Epithelial cell of proximal tubule (primary cell): ENCODE measurements at places on chromosomes 5 and 9.

- DNase-seq, result no peak
Observed at GRCh38 chr9:92631452-92632343, 38.2 kb downstream of the IPPK start.

DNA sequence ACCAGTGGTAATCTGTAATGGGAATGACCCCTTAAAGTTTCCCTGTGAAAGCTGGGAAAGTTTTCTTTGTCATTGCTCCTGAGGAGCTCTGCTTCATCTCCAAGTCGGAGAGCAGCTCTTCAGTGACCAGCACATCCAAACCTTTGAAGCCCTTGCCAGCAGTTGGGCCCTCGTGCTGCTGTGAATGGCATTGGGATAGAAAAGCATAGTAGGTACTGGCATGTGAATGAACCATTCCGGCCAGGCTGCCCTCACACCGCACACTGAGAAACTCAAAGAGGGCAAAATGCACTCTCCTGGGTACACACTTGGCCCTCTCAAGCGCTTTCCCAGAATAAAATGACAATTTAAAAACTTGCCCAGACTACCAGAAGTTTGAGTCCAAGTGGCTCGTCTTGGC is 1135.0 kb upstream of the WWC1 start:
- DNase-seq, result no peak

GRCh38 chr9:100555471-100555870 is 22.4 kb upstream of the CAVIN4 start:
- no peak for DNase-seq

GRCh38 chr5:66516550-66516949 is 79.6 kb upstream of the MAST4 start:
- no peak for DNase-seq

DNA sequence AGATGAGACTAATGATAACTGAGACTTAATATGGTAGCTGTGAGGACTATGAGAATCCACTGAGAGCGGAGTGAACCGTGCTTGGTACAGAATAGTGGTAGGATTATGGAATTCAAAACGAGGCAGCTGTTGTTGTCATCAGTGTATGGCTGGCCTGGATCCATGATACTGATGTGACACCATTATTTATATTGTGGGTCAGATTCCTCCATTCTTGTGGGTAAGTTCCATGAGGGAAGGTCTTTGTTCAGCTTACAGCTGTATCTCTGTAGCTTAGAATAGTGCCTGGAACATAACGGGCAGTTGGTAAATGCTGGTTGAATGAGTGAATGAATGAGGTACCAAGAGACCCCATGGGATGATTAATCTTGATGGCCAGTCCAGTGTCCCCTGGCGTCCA is 61.8 kb downstream of the ACER2 start:
- no peak for DNase-seq

DNA sequence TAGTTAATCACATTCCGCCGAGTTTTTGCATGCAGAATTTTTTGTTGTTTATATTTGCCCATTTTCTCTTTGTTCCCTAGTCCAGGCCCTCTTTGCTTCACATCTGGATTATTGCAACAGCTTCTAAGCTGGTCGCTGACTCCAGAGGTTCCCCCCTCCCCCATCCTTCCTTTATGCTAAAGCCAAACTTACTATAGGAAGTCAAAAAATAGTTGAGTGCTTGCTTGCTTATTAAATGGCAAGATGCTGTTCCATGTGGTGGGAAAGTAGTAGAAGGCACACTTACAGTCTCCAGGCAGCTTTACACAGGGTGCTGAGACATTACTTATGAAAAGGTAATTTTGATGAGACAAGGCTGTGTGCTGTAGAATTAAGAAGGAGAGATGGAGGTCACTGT is 1.3 kb downstream of the ZBTB34 start:
- no peak for DNase-seq

DNA sequence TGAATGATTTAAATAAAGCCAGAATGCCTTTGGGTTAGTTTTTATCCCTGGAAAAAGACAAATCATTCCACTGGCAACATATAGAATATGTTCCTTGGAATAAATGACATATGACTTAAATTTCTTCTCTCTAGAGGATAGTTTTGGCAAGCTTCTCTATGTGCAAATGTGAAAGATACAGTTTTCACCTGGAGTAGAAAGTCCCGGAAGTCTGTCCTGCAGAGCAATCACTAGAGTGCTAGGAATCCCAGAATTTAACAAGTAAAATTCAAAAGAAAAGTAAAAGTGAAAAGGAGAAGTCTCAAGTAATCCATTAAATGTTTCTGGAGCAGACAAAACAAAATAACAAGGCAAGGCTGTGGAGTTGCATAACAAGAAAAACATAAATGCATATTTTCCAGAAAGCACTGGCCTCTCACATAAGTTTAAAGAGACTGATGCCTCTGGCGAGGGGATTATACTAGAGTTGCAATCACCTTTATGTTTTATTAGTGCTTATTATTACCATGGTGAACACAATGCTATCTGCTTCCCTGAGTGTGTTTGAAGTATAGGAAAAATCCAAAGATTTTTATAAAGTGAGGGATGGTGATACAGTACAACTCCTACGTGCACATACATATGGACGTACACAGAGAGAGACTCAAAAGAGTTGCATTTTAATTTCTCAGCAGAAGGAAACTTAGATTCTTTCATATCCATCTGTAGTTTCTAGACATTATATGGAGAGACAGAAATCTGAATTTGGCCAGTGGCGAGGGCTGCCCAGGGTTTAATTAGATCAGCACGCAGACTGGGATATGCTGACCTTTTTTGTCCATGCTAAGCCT is 188.3 kb upstream of the ANKRD55 start:
- DNase-seq, result no peak

DNA sequence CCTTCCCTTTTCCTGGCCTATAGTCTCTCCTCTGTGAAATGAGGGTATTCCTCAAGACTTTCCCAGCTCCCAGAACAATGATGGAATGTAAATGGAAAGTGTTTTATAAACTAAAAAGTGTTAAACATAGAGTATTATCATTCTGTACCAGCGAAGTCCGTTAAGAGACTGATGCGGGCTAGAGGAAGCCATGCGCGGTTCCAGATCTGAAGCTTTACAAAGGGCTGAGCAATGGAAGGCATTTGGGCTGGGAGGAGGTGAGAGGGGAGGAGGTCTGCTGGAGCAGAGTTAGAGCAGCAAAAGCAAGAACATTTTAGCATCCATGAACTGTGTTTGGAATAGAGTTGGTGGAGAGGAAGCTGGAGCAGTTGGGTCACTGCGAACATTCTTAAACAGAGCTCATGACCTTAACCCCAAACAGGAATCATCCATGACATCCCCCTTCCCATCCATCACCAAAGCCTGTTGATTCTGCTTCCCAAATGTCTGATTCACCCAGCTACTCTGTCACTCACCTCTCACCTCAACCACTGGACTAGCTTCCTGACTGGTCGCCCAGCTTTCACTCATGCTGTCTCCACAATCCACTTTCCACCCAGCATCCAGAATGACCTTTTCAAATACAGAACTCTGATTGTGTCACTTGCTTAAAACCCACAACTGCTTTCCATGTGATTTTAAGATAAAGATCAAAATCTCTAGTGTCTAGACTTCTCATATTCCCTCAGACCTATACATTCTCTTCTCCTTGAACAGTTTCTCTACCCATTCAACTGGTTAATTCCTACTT is 37.1 kb downstream of the CDK5RAP2 start:
- DNase-seq, result no peak

DNA sequence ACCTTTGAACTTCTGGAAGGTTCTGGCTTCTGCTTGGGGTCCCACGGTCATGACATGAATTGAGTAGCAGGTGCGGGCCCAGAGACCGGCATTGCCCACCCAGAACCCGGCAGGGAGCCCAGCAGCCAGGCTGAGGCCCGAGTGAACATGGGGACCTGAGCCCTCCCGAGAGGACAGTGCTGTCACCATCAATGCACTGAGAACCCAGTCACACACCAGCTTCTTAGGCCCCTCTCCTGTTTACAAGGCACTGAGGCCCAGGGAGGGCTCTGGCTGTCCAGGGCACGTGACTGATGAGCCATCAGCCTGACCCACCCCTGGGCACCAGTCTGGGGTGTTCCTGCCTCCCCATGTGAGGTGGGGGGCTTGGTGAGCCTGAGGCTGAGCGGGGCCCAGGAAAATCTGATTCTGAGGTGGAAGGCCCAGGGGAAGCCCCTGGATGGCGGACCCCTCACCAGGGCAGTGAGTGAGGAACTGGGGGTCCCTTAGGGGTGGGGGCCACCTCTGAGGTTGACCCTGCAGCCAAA is 60.3 kb upstream of the RNU6ATAC start:
- no peak for DNase-seq

DNA sequence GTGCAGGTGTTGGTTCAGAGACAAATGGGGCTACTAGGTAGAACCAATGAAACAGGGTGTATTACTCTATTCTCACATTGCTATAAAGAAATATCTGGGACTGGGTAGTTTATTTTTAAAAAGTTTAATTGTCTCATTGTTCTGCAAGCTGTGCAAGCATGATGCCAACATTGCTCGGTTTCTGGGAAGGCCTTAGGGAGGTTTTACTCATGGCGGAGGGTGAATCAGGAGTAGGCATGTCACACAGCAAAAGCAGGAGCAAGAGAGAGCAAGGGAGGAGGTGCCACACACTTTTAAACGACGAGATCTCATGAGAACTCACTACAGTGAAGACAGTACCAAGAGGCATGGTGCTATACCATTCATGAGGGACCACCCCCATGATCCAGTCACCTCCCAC is 134.6 kb downstream of the PIK3R1 start:
- DNase-seq, result no peak

DNA sequence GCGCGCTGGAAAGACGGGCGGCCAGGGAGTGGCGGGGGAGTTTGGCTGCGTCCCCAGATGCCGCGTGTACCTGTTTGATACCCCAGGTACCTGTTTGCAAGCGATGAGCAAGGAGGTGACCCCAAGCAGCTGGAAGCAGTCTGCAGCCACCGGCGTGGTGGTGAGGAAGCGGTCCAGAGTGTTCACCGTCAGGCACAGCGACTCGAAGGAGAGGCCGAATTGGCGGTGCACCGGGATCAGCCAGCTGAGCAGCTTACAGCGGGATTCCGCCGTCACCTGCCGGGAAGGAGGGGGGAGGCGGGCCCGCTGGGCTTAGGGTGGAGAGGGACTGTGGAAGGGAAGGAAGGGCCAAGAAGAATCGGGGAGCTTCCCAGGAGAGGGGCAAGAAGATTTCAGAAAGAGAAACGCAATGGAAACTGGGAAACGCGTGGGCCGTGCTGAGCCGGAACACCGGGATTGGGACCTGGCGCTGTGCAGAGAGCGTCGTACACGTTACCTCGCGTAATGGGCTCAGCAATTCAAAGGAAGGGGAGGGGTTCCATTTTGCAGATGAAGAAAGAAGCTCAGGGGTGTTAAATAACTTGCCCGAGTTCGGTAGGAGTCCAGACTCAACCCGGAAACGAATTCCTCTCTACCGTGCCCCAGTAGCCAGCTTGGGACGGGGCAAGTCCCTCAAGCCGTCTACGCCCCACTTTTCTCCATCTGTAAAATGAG is 980 bp downstream of the CCNO start:
- no peak for DNase-seq

- DNase-seq, result no peak
Observed at GRCh38 chr5:3789519-3790193, 194.0 kb downstream of the IRX1 start.

- DNase-seq, result peak; percentile 95
Observed at GRCh38 chr5:5335700-5336264, 86.7 kb upstream of the ICE1 start.

DNA sequence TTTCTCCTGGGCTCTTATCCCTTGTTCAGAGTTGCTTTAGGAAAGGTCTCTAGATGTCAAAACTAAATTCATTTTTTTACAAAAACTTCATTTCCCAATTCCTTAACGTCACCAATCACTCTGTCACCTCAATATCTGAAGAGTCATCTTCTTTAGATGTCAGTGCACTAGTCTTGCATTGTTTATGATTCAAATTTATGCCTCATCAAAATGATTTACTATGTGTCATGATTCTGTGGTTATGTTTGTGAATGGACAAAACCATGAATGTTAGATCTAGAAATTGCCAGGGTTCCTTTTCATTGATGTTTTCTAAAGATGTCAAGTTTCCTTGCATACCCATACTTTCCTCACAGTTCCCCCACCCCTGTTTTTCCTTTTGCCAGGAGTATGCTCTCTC is 21.5 kb downstream of the CWC27 start:
- no peak for DNase-seq

GRCh38 chr9:69809304-69809863 is 11.2 kb upstream of the CFAP95 start:
- no peak for DNase-seq

- DNase-seq, result no peak
Observed at GRCh38 chr9:128702949-128703615, 779 bp downstream of the PKN3 start.

- no peak for DNase-seq
Observed at GRCh38 chr9:99977033-99977792, 70.8 kb downstream of the STX17 start.

GRCh38 chr5:145295236-145295835 is 539.8 kb downstream of the PRELID2 start:
- DNase-seq, result no peak

DNA sequence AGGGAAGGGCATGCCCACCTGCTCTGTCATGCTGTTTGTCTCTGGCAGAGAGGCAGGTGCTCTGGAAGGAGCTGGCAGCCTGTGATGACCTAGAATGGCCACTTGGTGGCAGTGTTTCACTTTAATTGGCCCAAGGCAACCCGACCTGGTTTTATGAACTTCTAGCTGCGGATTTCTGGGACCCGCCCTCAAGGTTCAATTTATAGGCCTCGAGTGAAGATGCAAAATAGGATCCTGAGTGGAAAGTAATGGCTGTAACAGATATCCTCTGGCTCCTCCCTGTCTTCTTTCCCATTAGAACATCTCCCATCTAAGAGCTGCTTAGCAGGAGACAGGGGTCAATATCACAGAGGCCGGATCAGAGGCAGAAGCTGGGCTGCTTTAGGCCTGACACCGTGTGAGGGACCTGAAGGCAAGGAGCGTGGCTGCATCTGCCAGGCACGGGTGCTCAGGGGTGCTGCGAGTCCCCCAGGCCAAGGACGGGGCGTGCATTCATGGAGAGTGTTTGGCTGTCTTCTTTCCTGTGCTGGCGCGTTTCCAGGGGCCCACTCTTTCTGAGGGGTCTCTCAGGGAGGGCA is 56.7 kb upstream of the SLC28A3 start:
- no peak for DNase-seq

DNA sequence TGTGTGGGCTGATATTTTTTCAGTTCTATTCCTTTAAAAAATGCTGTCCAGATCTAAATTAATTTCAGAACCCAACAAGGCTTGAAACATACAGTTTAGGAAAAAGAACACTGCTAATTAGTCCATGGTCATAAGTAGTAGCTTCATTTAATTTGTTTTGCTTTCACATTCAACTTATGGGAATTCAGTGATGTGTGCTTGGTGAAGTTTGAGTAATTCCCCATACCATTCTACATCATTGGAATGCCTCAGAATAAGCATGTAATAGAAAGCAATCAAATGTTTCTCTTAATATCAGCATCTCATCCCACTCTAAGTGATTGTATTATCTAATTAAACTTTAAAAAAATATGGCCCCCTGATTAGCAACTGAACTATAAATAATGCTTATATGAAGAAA is 2.7 kb downstream of the CNTLN start:
- no peak for DNase-seq

GRCh38 chr5:16225927-16226326 is 46.3 kb upstream of the MARCHF11 start:
- no peak for DNase-seq

- no peak for DNase-seq
Observed at GRCh38 chr9:81211741-81212140, 477.6 kb downstream of the TLE1 start.

GRCh38 chr9:251398-251797 is 36.7 kb downstream of the DOCK8 start:
- no peak for DNase-seq

- no peak for DNase-seq
Observed at GRCh38 chr9:522190-522589, 307.5 kb downstream of the DOCK8 start.

- no peak for DNase-seq
Observed at GRCh38 chr5:168316139-168316578, 24.7 kb downstream of the WWC1 start.
